ENCODE measurements at places on chromosomes 11 and 22.

GRCh38 chr22:42889304-42889703 is 32.2 kb upstream of the ARFGAP3 start:
- peaks cover 13% of the 10 kb centered on the region for H3K4me1 ChIP-seq
- H3K27ac ChIP-seq, result no peak overlapping the region
- no peak overlapping the region for H3K4me3 ChIP-seq
- DNase-seq, result no peak
- peaks cover 13% of the 10 kb centered on the region for H3K36me3 ChIP-seq

DNA sequence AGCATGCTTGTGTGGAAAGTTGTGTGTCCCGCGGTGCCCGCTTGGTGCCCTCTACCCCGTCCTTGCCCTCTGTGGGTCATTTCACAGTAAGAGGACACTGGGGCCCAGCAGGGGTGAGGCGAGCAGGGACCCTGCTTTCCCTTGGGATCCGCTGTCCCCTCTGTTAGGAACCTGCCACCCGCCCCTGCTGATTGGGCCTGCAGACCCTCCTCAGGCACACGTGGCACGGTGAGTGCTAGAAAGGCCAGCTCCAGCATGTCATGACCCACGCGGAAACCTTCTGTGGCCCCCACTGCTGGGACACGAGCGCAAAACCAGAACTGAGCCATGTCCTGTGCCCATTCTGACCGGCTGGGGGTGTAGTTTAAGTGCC is 353.1 kb downstream of the TBC1D22A start:
- no peak for DNase-seq
- no peak overlapping the region for H3K27ac ChIP-seq
- H3K27me3 ChIP-seq, result no peaks in the 10 kb centered on the region
- no peak overlapping the region for H3K4me3 ChIP-seq
- H3K4me1 ChIP-seq, result no peaks in the 10 kb centered on the region
- no peaks in the 10 kb centered on the region for H3K36me3 ChIP-seq

- H3K36me3 ChIP-seq, result peaks cover 5% of the 10 kb centered on the region
- DNase-seq, result peak; percentile 56
- peaks cover 42% of the 10 kb centered on the region for H3K4me1 ChIP-seq
- peak overlapping the region; percentile 88 for H3K27ac ChIP-seq
- H3K27me3 ChIP-seq, result no peaks in the 10 kb centered on the region
- peak overlapping the region; percentile 90 for H3K4me3 ChIP-seq
These were observed 505 bp downstream of the NUDT22 start for GRCh38 chr11:64226507-64227051.

DNA sequence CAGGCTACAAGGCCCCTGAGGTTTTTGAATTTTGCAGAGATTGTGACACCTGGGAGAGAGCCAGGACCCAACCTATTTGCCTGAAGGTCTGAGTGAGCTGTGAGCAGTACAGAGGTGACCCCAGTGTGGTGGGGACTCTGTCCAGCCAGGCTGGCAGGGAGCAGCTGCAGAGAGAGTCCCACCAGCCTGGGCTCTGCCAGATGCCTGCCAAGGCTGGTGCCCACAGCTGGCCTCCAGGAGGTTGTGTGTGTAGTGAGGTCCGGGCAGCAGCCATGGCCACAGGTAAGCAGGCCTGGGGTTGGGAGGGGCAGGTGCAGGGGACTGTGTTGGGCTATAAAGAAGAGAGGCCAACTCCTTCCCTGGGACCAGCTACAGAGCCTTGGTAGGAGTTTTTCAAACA is 144.8 kb downstream of the CRYBB2 start:
- no peaks in the 10 kb centered on the region for H3K27me3 ChIP-seq
- H3K4me1 ChIP-seq, result no peaks in the 10 kb centered on the region
- H3K4me3 ChIP-seq, result no peak overlapping the region
- H3K27ac ChIP-seq, result no peak overlapping the region
- no peak for DNase-seq

GRCh38 chr11:95255251-95256145 is 24.5 kb upstream of the SESN3 start:
- H3K4me1 ChIP-seq, result peaks cover 37% of the 10 kb centered on the region
- no peak for DNase-seq
- H3K36me3 ChIP-seq, result no peaks in the 10 kb centered on the region
- H3K27ac ChIP-seq, result no peak overlapping the region
- H3K27me3 ChIP-seq, result no peaks in the 10 kb centered on the region

- no peaks in the 10 kb centered on the region for H3K27me3 ChIP-seq
- no peak overlapping the region for H3K27ac ChIP-seq
- DNase-seq, result no peak
- no peaks in the 10 kb centered on the region for H3K4me1 ChIP-seq
- no peaks in the 10 kb centered on the region for H3K36me3 ChIP-seq
These were observed 11.7 kb upstream of the RBMXL2 start for GRCh38 chr11:7077101-7077500.

DNA sequence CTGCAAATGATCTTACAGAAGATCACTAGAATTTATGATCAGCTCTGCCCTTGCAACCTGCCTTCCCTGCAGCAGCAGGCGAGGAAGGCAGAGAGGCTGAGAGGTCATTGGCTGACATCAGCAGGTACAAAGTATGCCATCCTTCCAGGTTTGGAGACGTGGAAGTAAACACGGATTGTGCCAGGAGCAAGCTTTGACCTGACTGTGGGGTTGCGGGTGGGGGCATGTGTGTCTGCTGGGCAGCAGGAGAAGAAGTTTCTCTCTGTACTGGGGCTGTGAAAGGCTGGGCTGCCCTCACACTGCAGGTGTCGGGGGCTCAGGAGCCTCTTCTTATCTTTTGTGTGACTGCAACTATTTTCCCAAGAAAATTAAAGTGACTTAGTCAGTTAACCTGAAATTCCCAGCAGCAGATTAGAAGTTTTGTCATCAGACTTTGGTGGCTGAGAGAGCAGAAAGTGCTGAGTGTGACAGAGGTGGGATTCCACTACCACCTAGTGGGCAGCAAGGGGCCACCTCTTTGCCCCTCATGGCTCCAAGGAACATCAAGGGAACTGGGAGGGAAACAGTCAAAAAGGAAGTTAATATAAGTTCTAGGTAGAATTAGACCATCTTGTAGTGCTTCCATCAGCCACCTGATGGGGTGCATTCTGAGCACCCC is 565.9 kb downstream of the ETS1 start:
- H3K4me3 ChIP-seq, result no peak overlapping the region
- H3K36me3 ChIP-seq, result no peaks in the 10 kb centered on the region
- no peak overlapping the region for H3K27ac ChIP-seq
- H3K27me3 ChIP-seq, result no peaks in the 10 kb centered on the region

- no peaks in the 10 kb centered on the region for H3K27me3 ChIP-seq
- no peak overlapping the region for H3K4me3 ChIP-seq
- no peak overlapping the region for H3K27ac ChIP-seq
- no peak for DNase-seq
- H3K36me3 ChIP-seq, result no peaks in the 10 kb centered on the region
These were observed 218.3 kb downstream of the NXPE2 start for GRCh38 chr11:114896594-114896993.

GRCh38 chr11:12232817-12233601 is 122.6 kb downstream of the MICAL2 start:
- H3K4me3 ChIP-seq, result no peak overlapping the region
- no peak overlapping the region for H3K27ac ChIP-seq
- peaks cover 4% of the 10 kb centered on the region for H3K36me3 ChIP-seq
- no peak for DNase-seq
- no peaks in the 10 kb centered on the region for H3K27me3 ChIP-seq
